ENCODE measurements at places on chromosomes 2 and 18. TPM values are rescaled to one million over a fixed set of nuclear protein-coding genes. Genes with fewer than 3 reads are reported as not detected.

STAM2 gene
- 48.9 TPM for polyA plus RNA-seq

STON1 gene
- polyA plus RNA-seq = 24.1 TPM

IL36G gene
- 0.21 TPM for polyA plus RNA-seq

IL37 gene
- polyA plus RNA-seq = 0.21 TPM

RNPEPL1 gene
- 17.1 TPM for polyA plus RNA-seq

DYNC2LI1 gene
- polyA plus RNA-seq = 68.2 TPM

DNA sequence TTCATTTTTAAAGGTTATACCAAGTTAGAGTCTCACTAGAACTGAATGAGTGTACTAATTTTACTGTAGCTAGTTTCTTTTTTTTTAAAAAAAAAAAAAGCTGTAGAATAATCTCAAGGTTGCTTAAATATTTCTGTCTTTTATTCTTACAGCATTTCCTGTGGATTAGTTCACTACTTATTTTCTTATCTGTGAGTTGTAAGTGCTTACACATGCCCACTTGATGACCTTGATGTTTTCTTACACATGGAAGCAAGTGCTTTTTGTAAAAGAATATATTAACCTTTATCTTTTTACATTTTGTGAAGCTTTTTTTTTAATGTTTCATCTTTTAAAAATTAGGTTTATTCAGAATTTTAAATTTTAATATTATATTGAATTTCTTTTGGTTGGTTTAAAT, 57.8 kb downstream of the MSH2 start:
- DNase-seq = no peak

DNA sequence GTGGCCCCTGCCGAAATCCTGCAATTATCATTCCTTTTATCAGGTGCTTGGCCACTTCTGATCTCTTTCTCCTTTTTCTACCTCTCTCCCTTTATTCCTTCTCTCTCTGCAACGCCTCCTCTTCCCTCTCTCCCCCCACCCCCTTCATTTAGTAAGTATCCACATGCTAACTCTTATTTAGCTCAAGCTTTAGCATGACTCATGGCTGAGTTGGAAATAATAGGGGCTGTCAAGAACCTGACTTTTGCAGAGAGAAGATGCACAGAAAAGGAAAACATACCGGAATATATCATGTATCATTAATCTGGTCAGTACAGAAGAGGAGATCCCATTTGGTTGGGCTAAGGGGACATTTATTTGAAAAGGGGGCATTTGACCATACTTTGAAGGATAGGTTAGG, 33.1 kb downstream of the FAM171B start:
- no peak for DNase-seq

DNA sequence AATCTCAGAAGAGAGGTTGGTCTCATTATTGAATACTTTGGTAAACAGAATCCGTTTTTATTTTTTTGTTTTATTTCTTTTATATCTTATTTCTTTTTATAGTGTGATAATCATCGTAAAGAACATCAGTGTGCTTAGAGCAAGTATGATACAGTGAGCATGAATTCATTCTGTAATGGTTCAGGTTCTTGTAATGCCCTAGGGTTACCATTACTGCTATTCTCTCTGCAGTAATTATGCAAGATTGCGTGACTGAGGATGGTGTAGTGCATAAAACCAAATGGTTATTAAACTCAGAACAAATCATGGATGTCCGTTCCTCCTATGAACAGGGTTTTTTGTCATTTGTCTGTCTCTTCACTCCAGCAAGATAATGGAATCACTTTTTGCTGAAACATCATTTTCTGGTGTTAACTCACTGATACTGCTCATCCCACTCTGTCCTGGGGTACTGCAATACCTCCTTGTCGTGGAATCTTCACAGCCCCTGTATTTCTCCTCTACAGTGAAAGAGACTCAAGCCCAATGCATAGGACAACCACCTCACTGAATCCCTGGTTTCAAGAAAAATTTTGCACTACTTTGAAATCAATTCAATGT, 274.8 kb upstream of the ST6GAL2 start:
- no peak for DNase-seq

- no peak for DNase-seq
Measured at GRCh38 chr2:202577250-202578183, 57.3 kb upstream of the FAM117B start.

GRCh38 chr2:33457556-33458247, 18.7 kb upstream of the RASGRP3 start:
- DNase-seq = peak; percentile 40

DNA sequence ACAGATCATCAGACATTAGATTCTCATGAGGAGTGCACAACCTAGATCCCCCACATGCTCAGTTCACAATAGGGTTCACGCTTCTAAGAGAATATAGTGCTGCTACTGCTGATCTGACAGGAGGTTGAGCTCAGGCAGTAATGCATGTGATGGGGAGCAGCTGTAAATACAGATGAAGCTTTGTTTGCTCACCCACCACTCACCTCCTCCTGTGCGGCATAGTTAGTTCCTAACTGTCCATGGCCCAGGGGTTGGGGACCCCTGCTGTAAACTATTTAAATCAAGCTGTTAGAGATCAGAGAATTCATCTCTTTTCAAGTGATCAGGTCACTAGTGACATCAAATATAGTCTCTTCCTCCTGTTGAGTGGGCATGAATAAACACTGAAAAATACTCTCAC, 88.8 kb upstream of the ACVR2A start:
- no peak for DNase-seq

- no peak for DNase-seq
Measured at GRCh38 chr18:56787390-56787789, 136.2 kb downstream of the WDR7 start.

GRCh38 chr18:27540111-27540510, 355.0 kb upstream of the CHST9 start:
- DNase-seq = no peak

GRCh38 chr2:241649404-241649803, 11.9 kb downstream of the ATG4B start:
- DNase-seq = no peak

- no peak for DNase-seq
Measured at GRCh38 chr2:231117922-231118613, 6.8 kb downstream of the HTR2B start.

DNA sequence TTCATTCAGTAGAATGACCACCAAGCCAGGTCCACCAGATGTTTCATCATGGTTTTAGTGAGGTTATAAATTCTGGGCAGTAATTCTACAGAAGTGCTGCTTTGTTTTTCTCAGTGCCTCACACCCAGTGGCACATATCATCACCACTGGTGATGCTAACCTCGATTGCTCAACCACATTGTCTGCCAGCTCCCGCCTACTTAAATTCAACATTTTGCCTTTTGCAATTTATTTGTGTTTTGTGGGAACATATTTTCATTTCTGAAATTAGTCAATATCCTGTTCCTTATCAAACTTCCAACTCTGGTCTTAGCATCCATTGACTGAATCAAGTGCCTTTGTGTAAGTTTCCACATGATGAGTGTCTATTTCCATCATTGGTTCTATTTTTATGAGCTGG, 62.3 kb upstream of the TMEM178A start:
- DNase-seq = no peak

DNA sequence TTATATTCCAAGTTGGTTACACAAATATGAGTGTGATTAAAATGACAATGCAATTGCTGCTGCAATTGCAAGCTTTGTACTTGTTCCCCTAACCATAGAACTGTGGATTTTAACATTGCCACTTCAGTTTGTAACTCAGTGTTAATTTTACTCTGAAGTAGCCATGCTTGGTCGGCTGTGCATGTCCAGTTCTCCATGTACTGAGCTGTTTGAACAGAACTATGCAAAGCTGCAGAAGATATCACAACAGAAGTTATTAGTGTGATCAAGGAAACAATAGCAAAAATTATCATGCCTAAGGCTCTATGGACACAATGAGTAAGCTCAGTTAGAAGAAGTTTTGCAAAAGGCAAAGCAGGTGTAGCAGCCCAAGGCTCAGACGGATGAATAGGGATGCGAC, 45.3 kb downstream of the CXCR4 start:
- no peak for DNase-seq

- DNase-seq = no peak
Measured at GRCh38 chr2:63614983-63615945, 26.5 kb downstream of the MDH1 start.

- no peak for DNase-seq
Measured at GRCh38 chr2:196170213-196170605, 1.2 kb downstream of the STK17B start.

- DNase-seq = no peak
Measured at GRCh38 chr2:222442665-222443064, 18.3 kb downstream of the SGPP2 start.

GRCh38 chr2:190634381-190634780, 14.5 kb upstream of the NAB1 start:
- no peak for DNase-seq

DNA sequence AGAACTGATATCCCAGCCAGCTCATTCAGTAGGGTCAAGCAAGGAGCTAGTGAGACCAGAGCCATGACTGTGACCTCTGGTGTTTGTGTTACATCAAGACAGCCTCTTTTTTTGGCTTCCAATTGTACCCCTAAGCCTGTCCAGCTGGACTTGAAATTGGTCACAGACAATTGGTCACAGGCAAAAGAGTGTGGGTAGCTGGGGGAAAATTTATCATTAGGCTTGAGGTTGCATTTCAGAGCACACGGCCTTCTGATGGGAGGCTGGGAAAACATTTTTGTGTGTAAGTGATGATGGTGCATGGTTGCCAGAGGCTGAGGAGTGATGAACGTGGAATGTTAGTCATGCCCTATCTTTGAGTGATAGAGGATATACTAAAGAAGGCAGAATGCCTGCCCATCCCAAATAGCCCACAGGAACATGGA, 285.1 kb upstream of the SLC14A2 start:
- DNase-seq = no peak

GRCh38 chr2:206721256-206721920, 3.2 kb upstream of the DYTN start:
- DNase-seq = no peak

DNA sequence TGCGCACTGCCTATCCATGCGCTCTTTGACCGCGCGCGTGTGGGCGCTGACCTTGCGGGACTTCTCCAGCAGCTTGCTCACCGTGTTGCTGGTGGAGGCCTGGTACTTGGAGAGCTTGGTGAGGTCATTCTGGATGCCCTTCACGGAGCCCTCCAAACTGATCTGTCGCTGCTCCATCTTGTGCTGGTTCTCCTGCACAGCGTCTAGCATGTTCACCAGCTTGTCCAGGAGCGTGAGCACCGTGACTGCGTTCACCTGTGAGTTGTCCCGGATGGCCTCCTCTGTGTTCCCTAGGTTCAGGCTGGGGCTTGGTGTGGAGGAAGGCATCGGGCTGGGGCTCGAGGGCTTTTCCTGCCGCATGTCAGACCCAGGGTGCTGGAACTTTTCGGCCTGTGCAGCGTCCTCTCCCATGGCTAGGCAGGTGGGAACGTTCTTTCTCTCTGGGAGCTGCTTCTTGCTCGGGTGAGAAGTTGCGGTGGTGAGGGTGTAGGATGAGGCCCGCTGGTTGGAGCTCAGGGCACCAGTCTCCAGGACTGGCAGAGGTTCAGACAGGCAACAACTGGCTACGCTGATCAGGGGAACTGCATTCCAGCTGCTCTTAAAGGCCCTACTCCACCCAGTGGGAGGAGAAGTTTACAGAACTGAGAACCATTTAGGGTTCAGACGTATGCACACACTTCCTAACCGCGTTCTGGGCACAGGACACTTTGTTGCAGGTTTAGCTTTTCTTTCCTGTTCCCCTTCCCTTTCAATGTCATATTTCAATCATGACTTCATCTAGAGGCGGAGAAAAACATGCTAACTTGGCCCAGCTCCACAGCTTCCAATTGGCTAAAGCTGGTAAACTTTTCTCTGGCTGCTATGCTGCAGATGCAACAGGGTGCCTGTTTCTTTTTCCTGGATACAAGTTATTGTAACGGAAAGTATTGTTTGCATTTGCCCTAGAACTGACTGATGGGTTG, at the start of gene CAVIN2:
Gene CAVIN2 (minus strand): TSS at position 574 of the 962 bp plus-strand sequence. CDS start 163 bp downstream, at position 411.
- DNase-seq = peak; percentile 69

DNA sequence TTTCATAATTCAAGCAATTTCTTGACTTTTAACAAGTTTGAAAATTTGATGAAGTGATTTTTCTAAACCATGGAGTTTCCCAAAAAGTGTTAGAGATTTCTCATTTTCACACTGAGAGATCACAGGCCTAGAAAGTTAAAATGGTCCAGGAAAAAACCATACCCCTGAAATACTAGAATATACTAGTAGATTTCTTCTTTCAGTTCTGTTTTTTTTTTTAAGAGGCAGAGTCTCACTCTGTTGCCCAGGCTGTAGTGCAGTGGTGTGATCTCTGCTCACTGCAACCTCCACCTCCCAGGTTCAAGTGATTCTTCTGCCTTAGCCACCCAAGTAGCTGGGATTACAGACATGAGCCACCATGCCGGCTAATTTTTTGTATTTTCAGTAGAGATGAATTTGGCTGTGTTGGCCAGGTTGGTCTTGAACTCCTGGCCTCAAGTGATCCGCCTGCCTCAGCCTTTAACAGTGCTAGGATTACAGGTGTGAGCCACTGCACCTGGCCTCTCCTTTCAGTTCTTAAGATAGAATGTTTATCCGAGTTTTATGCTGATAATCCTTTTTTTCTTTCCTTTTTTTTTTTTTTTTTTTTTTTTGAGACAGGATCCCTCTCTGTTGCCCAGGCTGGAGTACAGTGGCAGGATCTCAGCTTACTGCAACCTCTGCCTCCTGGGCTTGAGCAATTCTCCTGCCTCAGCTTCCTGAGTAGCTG, 14.4 kb downstream of the MTHFD2 start:
- DNase-seq = no peak

DNA sequence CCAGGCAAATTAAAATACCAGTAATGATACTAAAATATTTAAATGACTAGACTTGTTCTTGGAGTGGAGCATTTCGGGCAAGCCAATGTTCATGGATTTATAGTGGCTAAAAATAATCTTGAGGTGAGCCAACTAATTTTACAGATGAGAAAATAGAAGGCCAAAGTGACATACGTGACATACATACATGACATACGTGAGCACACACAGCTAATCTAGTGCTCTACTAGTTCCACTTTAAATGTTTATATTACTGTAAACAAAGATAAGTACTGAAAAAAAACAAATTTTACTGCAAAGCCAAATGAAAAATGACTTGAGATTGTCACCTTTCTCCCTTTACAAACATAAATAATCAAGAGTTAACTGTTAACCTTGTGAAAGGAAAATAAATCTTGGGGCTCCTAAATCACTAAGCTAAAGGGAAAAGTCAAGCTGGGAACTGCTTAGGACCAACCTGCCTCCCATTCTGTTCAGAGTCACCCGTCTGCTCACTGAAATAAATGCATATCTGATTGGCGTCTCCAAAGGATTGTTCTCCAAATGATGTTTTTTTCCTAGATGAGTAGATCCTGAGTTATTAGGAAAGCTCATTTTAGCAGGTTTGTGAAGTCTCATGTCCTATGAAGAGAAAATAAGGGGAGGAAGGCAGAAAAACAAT, 96.7 kb downstream of the PMS1 start:
- DNase-seq = no peak

Measured in right lung (tissue), 10 donors.